ENCODE measurements at places on chromosomes 3 and 15.

DNA sequence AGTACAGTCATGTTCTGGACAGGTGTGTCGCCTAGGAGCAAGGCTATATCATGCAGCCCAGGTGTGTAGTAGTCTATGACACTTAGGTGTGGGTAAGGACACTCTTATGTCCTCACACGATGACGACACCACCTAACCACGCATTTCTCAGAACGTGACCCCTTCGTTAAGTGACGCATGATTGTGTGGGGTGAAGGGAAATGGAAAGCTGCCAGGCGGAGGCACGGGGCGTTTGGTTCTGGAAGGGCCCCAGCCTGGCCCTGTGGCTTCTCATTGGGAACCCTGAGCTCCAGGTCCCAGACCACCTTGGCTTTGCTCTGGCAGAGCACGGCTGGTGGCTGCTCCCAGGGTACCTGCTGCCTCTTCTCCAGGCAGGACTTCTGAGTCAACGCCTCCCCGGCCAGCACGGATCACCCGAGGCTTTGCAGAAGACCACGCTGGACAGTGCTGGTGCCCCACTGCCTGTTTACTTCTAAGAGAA lies 39.3 kb downstream of the FBLN2 start:
- DNase-seq, result no peak

- no peak for DNase-seq
Observed at GRCh38 chr3:108137460-108137814, 46.6 kb upstream of the CD47 start.

DNA sequence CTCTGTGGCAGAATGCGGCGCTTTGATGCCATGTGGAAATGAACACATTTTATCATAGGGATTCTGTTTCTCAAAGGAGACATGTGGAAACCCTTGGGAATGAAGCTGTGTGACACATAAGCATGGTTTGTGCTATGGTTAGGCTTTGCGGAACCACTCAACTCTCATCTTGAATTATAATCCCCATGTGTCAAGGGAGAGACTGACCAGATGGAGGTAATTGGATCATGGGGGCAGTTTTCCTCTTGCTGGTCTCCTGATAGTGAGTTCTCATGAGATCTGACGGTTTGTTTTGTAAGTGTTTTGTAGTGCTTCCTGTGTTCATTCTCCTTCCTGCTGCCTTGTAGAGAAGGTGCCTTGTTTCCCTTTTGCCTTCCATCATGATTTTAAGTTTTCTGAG lies 1109.2 kb upstream of the ALCAM start:
- no peak for DNase-seq

GRCh38 chr15:79540551-79540950 lies 108.4 kb downstream of the MINAR1 start:
- DNase-seq, result no peak

- DNase-seq, result no peak
Observed at GRCh38 chr15:76682833-76683232, 222.3 kb downstream of the SCAPER start.

- DNase-seq, result no peak
Observed at GRCh38 chr3:41089566-41089965, 109.7 kb upstream of the CTNNB1 start.

DNA sequence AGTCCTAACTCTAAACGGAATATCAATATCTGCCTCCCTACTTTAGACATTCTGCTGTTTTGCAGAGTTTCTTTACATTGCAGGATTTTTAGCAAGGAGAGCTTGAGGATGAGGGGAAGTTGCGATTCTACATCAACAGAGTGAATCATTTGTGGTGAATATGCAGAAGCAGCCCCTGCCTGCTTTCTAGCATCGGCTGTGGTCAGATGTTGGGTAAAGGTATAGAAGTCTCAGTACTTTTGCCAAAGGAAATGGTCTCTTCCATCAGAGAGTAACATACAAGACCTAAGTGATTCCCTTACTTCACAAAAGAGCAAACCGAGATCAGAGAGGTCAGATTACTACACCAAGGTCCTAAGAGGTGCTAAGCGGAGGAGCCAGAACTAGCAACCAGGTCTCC lies 15.2 kb downstream of the ST3GAL6 start:
- DNase-seq, result peak; percentile 15

DNA sequence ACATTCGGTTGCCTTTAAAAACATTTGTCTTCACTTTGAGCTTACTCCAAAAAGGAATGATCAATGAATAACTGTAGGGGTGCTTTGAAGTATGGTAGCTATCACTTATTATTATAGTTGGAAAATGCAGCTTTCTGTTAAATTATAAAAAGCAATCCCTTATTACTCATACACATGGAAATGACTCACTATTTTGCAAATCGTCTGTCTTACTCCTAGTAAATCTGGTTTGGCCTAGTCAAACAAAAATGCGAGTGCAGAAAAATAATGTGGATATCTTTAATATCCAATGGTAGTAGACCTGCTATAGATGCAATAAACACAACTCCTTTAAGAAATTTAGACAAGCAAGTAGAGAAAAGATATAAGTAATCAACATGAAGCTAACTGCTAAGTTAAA lies 112.5 kb downstream of the ZIC1 start:
- DNase-seq, result no peak

DNA sequence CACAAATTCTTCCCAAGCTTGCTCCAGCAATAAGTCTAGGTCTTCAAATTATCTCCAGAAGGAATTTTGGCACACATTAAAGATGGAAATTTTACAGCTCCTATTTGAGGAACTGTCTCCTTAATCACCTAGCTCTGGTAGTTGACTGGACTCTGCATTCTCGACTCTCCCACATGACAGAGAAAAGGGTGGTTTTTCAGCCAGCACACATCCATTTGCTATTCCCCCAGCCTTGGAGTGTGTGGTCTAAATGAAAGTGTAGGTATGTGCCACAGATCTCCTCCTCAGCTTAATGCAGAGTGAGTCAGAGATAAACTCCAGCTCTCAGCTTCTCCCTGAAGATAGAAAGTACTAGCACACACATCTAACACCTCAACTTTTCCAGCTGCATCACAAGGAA lies 62.2 kb upstream of the ALCAM start:
- no peak for DNase-seq

DNA sequence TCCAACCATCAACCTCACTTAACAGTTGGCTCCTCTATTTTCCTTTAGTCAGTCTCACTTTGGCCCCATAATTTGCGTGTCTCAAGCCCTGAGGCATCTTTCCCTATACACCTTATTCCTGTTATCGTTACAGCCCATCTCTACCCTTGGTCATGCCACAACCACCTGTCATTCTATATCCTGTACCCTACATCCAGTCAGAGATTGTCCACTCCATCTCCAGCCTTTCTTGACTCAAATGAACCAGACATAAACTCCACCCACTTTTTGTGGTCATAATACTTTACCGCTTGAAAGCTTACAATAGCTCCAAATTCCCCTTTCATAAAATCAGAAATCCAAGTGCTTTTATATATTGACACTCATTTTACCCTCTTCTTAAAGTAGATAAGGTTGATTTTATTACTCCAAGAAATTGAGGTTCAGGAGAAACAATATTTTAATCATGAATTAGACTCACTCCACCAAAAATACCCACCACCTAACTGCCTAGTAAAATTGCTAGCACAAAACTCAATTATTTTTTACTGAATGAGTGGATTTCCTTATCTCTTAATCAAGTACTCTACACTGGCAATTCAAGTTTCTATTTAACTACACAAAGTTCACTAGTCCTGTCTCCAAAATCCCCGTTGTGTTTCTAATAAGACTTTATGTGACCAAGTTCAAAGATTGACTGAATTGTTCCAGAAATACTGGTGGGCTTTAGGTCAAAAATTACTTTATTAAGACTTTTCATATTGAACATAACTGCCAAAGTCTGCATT lies 9.1 kb downstream of the CCR4 start:
- peak; percentile 45 for DNase-seq

DNA sequence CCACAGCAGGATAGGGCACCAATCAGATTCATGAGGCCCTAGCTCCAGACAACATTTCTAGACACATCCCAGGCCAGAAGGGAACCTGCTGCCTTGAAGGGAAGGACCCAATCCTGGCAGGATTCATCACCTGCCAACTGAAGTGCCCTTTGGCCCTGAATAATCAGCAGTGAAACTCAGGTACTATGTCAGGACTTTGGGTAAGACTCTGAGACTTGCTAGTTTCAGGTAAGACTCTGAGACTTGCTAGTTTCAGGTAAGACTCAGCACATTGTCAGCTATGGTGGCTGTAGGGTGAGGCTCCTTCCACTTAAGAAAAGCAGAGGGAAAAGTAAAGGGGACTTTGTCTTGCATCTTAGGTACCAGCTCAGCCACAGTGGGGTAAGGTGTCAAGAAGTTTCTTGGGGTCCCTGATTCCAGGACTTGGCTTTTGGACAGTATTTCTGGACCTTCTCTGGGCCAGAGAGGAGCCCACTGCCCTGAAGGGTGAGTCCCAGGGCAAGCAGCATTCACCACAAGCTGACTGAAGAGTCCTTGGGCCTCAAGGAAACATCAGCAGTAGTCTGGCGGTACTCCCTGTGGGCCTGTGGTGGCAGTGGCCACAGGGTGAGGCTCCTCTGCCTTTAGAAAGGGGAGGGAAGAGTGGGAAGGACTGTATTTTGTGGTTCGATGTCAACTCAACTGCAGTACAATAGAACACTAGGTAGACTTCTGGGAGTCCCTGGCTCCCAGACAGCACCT lies 13.7 kb upstream of the COL8A1 start:
- DNase-seq, result no peak

GRCh38 chr3:150439657-150440056 lies 31.6 kb downstream of the TSC22D2 start:
- no peak for DNase-seq

GRCh38 chr3:184236033-184236410 lies 6.6 kb downstream of the VWA5B2 start:
- DNase-seq, result no peak

- peak; percentile 60 for DNase-seq
Observed at GRCh38 chr15:88664151-88664778, 25.4 kb downstream of the ISG20 start.

DNA sequence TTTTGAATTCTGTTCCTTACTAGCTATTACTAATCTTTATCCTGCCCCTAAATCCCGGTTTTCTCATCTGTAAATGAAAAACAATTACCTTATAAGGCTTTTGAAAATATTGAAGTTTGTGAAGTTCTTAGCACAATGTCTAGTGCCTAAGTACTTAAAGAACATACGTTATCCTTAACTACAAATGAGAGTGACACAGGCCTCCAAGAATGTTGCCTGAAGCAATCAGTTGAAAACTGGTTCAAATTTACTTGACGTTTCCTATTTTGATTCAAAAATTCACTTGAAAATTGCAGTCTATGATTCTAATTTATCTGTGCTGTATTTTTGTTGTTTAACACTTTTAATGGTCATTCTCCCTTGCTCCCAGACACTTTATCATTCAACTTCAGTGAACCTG lies 3.2 kb downstream of the SENP7 start:
- no peak for DNase-seq

GRCh38 chr15:25905140-25905539 lies 42.0 kb upstream of the ATP10A start:
- DNase-seq, result no peak

- no peak for DNase-seq
Observed at GRCh38 chr3:24846286-24846860, 351.7 kb upstream of the THRB start.

GRCh38 chr3:78165876-78166275 lies 1126.0 kb downstream of the ROBO2 start:
- DNase-seq, result no peak

GRCh38 chr3:172561897-172562640 lies 38.8 kb upstream of the TNFSF10 start:
- no peak for DNase-seq

DNA sequence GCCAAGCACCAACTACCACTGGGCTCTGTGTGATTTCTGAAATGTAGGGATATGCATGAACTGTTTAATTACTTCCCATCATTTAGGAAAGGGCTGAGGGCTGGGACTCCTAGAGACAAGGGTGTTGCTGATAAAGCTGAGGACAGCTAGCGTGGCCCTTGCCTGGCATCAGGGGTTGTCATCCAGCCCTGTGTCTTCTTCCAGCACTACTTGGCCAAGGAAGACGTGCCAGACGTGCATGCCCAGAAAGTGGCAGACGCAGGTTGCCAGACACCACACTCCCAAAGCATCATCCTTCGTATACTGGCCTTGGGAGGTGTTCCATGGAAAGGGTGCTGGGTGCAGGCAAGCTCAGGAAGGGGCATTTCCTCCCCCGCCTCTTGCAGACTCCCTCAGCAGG lies 64.8 kb downstream of the LRIG1 start:
- DNase-seq, result no peak

DNA sequence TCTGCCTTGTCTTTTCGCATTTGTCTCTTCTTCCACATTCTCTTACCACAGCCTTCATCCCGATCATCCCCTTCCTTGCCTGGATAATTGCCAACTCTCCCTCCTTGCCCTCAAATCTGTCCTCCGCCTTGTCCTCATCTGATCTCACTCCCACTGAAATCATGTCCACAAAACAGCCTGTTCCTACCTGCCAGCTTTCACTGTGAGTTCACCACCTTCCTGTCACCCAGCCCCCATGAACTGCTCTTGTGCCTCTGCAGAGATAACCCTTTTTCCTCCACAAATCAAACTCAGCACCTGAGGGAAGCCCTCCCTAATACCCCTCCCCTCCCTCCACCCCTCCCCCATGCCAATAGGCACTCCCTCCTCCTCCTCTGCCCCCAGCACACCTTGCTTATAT lies 4.8 kb upstream of the ADCY5 start:
- DNase-seq, result no peak

- DNase-seq, result no peak
Observed at GRCh38 chr15:69802432-69802831, 295.3 kb downstream of the TLE3 start.

DNA sequence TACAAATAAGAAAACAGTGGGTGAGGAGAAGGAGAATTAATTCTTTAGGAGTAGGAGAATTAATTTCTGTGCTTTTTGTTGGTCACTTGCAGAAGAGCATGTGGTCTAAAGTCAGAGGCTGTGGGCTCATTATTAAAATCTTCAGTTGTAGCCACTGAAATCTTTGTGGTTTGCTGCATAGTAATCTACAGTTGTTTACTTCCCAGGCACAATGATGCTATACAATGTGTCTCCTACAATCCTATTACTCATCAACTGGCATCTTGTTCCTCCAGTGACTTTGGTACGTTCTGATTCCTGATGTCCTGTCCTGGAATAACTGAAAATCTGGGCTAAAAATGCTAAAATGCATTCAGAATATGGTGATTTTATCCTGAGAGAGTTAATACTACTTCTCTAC lies 21.0 kb downstream of the IFT122 start:
- no peak for DNase-seq

- no peak for DNase-seq
Observed at GRCh38 chr3:65855370-65856100, 183.2 kb downstream of the MAGI1 start.

DNA sequence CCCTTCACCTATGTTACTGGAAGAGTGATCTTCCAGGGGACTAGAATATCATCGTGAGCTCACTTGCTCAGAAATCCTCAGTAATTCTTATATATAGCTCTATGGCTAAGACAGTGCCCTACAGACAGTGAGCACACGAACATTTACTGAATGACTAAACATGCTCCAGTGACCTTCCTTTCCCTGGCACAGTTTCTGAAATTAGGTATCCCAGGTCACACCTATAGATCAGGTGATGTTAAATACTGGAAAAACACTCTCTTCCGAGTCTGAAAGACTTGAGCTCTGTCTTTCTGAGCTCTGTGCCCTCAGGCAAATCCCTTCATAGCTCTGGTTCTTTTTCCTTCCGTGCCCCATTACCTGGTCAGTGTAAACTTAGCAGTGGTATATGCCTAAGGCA lies 239.4 kb upstream of the LRIG1 start:
- DNase-seq, result no peak

Measured in CD4-positive, alpha-beta T cell treated with Interleukin-1 beta for 1 hour (primary cell).